Stimulated activated CD8-positive, alpha-beta memory T cell treated with anti-CD3 and anti-CD28 coated beads, Interleukin-7, amount 100 ng/mL, for 24 hours (primary cell): ENCODE measurements at places on chromosomes 3 and 15.

- DNase-seq = no peak
Observed at GRCh38 chr3:60070366-60070765, 1020.5 kb upstream of the CFAP20DC start.

- no peak for DNase-seq
Observed at GRCh38 chr3:182837855-182838454, 44.7 kb downstream of the ATP11B start.

GRCh38 chr3:144431134-144431533 lies 459.5 kb downstream of the DIPK2A start:
- no peak for DNase-seq

DNA sequence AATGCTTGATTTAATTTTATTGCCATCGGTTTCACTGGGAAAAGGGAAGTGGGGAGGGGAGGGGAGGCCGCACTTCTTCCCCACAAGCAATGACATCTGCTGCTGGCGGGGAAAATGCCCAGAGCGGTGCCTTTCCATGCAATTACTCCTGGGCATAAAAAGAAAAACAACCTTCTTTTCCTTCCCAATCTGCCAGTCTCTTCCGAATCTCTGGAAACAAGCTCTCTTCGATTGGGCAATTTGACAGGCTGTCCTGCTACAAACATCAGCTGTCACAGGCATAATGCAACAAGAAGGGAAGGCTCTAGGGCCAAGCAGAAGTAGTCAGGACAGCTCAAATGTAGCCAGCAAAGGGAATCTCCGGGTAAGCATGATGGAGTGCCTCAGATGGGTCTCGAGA lies 93.4 kb upstream of the STRIT1 start:
- no peak for DNase-seq

DNA sequence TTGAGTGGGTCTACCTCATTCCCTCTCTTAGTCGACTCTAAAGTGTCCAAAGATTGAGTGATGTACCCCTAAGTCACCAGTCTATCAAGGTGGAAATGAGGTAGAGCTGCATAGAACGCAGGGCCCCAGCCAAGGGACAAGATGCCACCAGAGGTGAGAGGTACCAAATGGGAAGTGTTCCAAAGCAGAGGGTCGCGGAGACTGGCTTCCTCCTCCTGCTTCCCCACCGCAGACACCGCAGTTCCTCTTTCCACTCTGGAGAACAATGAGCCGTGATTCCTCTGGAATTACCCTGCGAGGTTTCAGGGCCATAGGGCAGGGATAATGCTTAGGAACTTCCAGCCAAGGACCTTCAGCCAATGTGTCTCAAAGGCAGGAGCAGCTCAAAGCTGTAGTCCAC lies 55.8 kb downstream of the DAPK2 start:
- DNase-seq = no peak

DNA sequence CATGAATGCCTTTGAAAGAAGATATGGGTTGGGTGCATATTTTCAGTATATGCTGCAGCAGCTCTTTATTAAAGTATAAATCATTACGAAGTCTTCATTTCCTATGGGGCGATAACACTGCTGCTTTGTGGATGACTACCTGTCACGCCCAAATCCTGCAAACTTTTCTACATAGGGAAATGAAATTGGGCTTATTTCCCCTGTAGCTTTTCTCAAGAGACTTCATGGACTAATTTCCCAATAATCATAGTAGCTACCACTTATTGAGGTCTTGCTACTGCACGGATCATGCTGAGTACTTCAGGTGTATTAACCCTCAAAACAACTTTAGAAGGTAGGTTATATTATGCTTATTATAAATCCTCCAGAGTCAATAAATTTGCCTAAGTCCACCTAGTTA lies 8.0 kb downstream of the TGFBR2 start:
- no peak for DNase-seq

GRCh38 chr15:70512772-70513362 lies 250.5 kb downstream of the UACA start:
- no peak for DNase-seq

DNA sequence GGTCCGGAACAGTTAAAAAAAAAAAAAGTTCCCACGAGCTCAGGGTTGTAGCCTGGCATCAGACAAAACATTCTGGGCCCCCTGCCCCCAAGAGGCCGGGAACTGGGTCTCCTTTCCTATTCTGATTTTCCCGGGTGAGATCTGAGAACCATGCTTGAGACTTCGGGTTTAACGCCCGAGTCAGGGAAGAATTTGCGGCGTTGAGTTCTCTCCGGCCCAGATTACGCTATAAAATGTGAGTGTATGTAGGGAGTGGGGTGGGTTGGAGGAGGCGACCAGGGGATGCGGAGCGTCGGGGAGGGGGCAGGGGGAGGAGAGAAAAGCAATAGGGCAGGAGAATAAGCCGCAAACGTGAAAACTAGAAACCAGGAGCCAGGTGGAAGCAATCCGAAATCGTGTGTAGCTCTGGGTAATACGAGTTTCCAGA lies 2.7 kb downstream of the ZIC1 start:
- no peak for DNase-seq

DNA sequence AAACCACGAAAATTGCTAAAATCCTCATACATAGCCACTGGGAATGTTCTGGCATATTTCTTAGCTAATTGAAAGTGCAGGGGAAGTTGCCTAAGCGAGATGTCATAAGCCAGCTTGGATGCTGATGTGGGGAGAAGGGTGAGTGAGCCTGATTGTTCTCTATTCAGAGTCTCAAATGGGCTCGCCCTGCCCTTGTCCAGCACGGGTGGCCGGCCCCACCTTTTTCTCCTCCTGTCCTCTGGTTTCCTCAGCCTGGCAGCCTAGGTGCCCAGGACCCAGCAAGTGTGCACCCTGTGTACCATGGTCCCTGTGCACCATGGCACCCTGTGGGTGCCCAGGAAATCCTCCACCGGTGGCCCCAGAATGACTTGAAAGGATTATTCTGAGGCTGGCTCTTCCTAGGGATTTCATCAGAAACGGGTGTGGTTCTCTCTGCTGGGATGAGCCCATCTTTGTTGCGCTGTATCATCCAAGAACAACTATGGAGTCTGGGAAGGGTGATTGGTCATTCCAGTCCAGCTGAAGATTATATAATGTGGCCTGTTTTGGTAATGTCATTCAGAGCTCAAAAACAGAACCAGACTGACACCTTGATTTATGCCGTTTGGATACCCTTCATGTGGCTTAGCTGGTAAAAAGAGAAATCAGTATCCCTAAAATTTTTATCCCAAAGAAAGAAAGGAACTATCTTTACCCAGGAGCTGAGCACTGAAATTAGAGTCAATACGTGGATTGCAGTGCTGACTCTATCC lies 150.8 kb upstream of the BHLHE40 start:
- no peak for DNase-seq

GRCh38 chr3:15708882-15709677 lies 88.7 kb downstream of the ANKRD28 start:
- no peak for DNase-seq

DNA sequence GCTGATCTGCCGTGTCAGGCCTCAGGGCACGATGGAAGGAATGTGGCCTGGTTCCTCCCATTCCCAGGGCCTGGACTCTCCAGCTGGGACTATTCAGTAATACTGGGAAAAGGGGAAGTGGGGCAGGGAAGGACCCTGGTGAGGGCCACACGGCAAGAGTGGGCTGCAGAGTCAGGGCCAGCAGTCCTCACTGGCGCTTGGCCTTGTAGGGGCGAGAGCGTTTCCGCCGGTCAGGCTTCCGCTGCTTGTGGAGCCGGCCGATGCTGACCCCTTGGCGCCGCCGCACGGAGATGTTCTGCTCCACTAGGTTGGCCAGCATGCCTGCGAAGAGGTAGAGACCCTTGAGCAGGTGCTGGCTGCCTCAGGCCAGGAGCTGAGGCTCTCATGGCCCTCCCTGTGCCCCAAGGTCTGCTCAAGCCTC lies 42.8 kb downstream of the SEMA3G start:
- DNase-seq = no peak

DNA sequence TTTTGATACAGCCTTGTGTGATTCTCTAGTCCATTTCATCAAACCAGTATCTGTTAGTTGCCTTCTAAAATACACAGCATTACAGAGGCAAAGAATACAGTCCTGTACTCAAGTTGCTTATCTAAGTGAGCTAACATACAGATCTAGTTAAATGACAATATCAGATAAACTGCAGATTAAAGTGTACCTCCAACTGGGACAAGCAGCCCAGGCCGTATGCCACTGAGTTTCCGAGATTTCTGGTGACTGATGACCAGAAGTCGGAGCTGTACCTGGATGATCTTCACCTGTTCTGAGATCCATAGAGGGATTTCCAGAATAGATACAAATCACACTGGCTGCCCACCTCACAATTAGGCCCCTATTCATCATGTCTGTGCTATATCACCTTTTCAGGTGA lies 6.3 kb upstream of the TRIM59 start:
- DNase-seq = no peak

DNA sequence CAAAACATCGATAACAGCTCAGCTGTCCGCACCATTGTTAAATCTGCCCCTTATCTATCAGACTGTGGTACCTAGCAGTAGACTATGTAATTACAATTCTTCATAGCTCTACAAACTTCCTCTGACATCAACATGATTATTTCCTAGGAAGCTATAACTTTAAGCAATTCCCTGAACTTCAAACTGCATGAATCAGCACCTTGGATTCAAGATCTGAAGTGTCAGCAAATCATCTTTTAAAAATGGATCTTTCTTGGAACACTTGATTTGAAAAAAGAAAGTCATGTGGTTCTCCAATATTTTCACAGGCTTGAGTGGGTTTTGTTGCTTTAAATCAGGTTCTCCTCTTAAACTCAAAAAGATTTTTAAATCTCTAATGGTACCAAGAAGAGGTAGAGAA lies 680.7 kb upstream of the LMCD1 start:
- no peak for DNase-seq

DNA sequence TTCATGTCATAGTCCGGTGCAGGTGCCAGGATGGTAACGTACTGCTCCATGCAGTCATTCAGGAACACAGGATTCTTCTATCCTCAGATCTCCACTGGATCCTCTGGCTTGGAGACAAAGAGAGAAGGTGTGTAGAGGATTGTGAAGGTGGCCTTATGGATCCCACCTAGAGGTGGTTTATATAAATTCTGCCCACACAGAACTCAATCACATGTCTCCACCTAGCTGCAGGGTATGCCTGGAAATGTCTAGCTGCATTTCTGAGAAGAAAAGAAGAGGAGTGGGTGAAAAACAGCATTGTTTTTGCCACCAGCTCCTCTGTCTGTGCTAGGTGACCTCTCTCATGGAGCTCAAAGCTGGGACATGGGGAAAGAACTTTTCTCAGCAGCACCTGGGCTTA lies 478.7 kb downstream of the PDCD6IP start:
- DNase-seq = no peak

- DNase-seq = no peak
Observed at GRCh38 chr15:37903919-37904625, 30.4 kb upstream of the TMCO5A start.

DNA sequence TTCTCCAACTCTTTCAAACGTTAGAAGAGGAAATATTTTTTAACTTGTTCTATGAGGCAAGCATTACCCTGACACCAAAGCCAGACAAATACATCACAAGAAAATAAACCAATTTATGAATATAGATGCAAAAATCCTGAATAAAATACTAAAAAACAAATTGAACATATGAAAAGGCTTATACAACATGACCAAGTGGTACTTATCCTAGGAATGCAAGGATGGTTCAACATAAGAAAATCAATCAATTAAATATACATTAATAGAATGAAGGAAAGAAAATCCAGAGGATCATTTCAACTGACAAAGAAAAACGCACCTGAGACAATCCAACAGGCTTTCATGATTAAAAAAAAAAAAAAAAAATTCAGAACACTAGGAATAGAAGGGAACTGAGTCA lies 17.1 kb downstream of the XPC start:
- no peak for DNase-seq

- DNase-seq = no peak
Observed at GRCh38 chr15:64850778-64851502, 9.2 kb downstream of the PLEKHO2 start.

DNA sequence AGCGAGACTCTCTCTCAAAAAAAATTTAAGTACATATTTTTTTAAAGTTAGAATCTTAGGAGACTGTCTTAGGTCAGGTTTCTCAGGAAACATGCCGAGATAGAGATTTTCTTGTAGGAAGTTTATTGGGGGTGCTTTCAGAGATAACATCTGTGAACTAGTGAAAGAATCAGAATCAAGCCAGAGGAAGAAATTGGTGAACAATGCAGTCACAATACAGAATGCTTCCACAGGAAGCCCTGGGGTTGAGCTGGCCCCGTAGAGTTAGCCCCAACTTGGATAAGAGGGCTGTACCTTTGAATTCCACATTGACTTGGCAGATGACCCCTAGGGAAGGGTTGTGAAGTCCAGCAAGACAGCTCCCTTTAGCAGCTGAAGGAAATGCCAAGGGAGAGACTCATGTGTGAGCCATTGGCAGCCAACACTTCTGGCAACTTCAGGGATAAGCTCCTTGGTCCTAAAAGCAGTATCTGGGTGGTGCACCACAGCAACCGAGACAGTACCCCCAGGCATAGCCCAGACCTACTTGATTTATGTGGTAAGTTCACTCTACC lies 7.1 kb upstream of the PLCB2 start:
- no peak for DNase-seq
